Islet precursor cell (in vitro differentiated cells): ENCODE measurements at places on chromosomes 13 and 19.

DNA sequence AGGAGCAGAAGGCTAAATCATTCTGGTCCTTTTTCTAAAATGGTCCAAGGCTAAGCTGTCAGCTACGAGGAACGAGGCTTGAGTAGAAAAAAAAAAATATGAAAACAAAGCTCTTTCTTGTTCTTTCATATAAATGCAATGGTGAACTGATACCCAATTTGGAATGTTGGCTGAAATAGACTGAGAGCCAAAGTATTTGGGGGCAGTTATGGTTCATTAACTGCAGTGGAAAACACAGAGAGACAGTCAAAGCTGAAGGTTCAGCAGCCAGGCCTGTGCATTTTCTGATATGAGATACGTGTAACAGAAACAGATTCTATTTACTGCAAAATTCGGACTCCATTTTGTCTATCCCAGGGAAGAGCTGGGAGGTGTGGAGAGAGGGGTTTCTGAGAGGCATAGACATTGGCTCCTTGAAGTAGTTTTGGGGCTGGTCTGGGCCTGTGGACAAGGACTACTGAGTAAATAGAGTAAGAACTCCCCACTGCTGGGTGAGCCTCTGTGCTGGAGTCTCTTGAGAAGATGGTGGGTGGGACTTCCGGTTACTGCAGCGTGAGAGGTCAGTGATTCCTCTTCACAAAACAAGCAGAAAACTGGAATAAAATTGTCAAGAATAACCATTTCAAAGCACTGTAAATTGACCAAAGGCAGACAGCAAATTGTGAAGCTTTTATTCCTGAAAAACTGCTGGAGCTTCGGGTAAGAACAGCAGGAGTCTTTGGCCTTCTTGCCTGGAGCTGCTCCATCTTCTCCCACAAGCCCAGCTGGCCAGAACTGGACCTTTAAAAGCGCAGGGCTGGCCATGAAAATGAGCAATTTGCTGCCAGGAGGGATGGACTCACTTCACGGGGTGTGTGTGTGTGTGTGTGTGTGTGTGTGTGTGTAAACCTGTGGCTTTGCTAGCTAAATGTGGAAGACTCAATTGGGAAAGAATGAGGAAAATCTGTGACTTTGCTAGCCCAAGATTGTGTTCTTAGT, 43.1 kb upstream of the CNMD start:
- DNase-seq, result no peak

GRCh38 chr19:29436591-29437103, 89.1 kb upstream of the VSTM2B start:
- no peak for DNase-seq

GRCh38 chr19:35400773-35401100, 29.9 kb downstream of the GPR42 start:
- DNase-seq, result no peak

GRCh38 chr13:24995225-24995804, 100.6 kb upstream of the PABPC3 start:
- peak; percentile 88 for DNase-seq

DNA sequence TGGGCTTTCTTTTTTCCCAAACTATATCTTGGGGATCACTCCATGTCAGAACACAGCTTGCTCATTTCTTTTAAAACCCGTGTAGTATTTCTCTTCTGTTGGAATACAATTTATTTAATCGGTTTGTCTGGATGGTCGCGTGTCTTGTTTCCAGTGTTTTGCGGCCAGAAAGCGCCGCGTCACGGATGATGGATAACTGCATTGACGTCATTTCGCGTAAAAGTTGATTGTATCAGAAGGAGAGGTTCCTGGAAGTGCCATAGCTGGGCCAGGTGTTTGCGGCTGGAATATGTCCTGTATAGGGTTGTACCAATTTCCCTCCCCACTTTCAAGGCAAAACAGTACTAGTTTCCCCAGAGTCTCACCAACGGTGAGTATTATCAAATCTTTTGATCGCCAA, 9.7 kb downstream of the ACTL9 start:
- DNase-seq, result peak; percentile 22

- peak; percentile 96 for DNase-seq
Measured at GRCh38 chr19:47719047-47719859, 6.0 kb downstream of the EHD2 start.

DNA sequence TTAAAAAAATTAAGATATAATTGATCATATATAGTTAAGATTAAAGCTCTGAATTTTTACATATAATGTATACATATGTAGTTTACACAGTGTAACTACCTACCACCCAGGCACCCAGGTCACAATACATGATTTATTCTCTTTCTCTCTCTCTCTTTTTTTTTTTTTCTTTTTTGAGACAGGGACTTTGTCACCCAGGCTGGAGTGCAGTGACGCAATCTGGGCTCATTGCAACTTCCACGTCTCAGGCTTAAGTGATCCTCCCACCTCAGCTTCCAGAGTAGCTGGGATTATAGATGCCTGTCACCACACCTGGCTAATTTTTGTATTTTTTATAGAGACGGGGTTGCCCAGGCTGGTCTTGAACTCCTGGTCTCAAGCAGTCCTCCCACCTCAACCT, 18.8 kb upstream of the CLASRP start:
- DNase-seq, result no peak

DNA sequence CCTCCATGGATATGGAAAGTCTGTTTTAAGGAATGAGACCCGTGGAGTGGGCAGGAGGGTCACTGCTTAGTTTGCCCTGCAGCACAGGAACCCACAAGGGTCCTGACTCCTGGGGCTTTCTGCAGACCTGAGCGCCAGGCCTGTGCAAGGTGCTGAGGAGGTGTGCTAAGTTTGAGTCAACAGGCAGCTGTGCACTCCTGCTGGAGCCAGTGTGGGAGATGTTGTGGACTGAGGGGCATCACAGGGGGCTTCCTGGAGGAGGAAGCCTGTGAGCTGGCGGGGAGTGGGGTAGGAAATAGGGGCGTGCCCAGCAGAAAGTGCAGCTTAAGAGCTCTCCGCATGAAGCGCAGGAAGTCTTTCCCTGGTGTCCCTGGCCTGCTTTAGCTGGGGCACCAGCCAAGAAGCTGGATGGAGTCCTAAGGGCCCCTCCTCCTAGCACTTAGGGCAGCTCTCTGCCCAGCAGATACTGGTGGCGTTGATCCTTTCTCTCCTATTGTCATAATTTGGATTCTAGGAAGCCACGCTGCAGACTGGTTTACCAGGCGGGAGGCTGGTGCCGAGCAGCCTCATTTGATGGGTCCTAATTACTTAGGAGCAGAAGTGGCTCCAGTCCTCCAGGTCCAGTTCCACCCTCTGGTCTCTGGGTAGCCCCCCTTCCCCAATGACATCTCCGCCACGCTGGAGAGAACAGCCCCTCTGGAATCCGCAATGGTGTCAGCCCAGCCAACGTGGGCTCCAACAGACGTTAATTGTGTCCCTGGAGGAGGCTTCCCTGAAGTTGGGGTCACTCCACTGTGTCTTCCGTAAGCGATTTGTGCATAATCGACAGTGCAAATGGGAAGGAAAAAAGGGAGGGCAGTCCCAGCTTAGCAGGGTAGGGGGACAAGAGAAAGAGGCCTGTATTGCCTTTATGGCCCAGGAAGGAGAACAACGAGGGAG, 309.2 kb downstream of the ZNF536 start:
- peak; percentile 37 for DNase-seq
